T47D (cell line): ENCODE measurements at places on chromosomes 3 and 15.

DNA sequence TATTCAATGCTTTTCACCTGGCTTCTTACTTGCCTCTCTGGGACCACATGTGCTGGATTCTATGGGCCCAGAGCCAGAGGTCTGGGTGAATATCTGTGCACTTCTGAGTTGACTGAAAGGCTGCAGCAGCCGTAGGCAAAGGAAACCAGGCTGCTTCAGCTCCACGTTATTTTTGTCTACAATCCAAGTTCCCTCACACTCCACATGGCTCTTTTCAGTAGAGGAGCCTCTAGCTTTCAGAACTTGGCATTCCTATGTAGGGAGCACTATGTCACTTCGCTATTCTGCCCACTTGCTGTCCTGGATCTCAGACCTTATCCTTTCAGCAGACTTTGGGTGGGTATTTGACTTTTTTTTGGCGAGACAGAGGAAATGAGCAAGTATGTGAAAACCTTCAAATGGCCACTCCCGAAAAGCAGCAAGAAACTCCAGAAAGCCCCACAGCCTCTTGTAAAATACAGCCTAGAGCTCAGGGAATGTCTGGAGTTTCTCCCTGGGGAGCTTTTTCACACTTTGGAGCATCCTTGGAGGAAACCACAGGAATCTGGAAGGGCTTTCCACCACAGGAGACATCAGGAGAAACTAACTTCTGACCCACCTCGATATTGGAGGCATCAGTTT is 80.9 kb downstream of the DUT start:
- DNase-seq = no peak

DNA sequence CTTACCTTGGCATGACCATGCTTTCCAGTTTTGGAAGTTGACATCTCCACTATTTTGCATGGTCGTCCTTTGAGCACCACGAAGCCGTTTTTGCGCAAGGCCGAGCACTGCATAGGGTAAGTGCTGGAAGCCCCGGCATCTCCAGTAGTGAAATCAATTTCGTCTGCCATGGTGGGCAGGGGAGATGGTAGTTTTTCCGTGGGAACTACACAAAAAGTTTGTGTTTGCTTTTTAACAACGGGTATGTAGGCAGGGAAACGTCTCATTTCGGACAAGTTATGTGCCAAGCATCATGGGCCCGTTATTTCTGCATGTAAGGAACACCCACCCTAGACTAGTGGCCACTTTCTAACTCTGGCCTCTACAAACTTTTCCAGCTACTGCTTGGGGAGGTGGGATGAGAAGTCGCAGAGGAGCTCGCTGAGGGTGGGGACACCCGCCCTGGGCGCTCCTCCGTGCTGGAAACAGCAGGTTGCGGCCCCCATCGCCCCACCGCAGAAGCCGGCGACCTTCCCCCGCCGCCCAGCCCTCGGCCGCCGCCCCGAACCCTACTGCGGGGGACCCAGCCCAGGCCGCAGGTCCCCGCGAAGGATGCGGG is 701 bp downstream of the EIF5A2 start:
- DNase-seq = no peak

- no peak for DNase-seq
Measured at GRCh38 chr15:69583626-69584025, 131.0 kb downstream of the RPLP1 start.

- DNase-seq = no peak
Measured at GRCh38 chr15:85030301-85030929, 48.8 kb downstream of the PDE8A start.

DNA sequence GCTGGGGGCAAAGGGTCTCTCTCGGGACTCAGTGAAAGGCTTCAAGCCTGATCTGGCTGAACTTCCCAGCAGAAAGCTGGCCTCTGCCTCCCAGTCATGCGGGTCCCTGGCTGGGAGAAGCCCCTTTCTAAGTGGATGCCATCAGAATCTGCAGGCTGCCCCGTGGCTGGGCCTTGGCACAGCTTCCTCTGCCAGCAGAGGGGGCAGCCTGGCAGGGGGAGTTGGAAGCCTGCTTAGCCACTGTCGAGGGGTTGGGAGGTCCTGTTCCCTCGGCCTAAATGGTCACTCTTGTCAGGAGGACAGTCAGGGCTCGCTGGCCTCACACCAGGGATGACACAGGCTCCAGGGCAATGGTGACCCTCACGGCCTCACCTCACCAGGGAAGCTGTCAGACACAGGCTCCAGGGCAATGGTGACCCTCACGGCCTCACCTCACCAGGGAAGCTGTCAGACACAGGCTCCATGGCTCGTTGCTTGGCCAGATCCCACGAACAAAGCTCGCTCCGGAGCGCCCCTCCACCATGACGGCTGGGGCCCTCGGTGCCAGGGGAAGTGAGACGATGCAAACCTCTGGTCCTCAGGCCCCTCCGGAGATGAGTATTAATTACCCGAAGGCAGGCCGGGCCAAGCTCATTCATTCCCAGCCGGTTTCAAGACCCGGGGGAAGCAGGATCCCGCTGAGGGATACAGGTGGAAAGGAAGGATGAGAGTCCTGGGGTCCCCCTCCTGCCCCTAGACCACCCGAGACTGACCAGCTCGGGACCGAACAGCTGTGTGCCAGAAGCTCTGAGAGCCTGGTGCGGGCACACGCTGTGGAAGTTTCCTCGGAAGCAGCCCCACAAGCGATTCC is 151.0 kb downstream of the CHSY1 start:
- no peak for DNase-seq

GRCh38 chr3:50616003-50616769 is 765 bp upstream of the MAPKAPK3 start:
- peak; percentile 85 for DNase-seq

DNA sequence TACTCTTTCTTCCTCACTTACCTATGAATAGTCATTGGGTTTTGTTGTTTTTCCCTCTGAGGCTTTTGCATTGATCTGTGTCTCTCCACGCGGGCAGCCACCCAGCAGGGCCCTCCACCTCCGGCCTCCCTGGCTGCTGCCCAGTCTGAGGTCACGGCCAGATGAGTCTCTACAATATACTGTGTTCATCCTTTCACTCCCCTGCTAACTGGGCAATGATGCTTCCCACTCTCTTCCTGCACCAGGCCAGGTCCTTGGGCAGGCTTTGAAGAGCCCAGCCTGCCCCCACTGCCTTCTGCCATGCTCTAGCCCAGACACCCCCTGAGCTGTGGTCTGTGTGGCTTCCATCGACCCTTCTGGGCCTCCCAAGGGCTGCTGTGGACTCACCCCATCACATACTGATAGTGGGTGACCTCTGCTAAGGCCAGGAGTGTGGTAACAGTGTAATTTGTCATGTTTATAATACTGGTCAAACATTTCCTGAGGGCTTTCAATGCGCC is 18.0 kb downstream of the PDIA5 start:
- DNase-seq = no peak

- DNase-seq = no peak
Measured at GRCh38 chr15:90413411-90414379, 25.7 kb downstream of the IQGAP1 start.

- no peak for DNase-seq
Measured at GRCh38 chr15:98009169-98009568, 48.7 kb downstream of the ARRDC4 start.

GRCh38 chr3:88188436-88188835 is 38.7 kb downstream of the C3orf38 start:
- DNase-seq = no peak

DNA sequence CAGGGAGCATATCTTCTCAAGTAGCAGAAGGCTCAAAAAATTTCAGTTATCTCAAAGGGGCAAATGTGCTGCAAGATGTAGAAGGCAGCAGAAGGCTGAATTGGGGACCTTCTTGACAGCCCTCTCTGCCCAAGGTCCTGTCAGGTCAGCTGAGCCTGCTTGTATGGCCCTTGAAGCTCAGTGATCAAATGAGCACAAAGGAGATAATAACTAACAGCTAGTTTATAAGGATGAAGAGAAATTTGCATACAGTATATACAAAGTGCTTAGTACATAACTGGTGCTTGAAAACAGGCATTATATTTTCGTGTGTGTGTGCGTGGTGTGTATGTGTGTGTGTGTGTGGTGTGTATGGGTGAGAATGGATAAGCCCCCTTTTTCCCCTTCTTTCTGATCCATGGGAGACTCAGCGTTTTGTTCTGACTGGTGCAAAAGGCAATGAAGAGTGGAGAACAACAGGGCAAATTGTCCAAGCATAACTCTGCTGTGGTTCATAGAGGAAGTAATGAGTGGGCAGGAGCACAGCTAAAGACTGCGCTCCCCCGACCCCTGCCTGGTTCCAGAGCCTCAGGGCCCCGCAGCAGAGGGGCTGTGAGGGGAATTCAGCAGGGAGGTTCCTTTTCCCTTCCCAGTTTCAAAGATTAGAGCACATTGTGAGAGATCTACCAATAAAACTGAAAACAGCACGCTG is 356.8 kb upstream of the NR2F2 start:
- no peak for DNase-seq

DNA sequence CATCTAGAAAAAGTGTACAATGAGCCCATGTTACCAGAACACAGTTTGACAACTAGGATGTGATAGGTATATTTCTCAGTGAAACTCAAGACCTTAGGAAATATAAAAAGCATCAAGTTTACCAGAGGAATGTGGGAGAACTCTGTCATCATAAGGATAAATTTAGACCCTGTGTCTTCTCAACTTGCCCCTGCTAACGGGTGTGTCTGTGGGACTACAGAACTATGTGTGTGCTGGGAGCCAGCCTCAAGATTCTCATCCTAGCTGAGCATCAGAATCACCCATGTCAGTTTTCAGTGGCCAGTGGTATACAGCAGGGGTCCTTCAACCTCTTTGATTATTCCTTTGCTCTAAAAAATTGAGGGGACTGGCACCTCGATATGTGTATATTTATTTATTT is 393.3 kb downstream of the PLCL2 start:
- DNase-seq = no peak

DNA sequence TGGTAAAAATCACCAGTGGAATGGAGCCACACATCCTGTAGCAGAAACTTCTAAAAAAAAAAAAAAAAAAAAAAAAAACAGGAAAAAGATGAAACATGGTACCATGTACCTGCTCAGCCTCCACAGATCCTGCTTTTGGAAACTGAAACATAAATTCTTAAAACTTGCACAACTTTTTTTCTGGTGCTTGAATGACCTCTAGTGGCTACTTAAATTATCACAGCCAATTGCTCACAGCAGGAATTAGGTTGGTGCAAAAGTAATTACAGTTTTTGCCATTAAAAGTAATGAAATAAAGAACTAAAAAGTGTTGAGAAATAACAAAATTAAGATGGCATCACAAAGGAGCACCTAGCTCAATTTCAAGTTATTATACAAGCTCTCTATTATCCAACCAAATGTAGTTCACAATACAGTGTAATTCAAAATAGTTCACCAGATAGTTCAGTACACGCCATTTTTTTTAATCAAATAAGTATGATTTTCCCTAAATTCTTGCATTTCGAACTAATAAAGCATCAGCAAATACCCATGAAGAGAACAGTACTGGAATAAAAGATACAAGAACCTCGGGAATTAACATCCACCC is 80.6 kb downstream of the ULK4 start:
- DNase-seq = peak; percentile 67

DNA sequence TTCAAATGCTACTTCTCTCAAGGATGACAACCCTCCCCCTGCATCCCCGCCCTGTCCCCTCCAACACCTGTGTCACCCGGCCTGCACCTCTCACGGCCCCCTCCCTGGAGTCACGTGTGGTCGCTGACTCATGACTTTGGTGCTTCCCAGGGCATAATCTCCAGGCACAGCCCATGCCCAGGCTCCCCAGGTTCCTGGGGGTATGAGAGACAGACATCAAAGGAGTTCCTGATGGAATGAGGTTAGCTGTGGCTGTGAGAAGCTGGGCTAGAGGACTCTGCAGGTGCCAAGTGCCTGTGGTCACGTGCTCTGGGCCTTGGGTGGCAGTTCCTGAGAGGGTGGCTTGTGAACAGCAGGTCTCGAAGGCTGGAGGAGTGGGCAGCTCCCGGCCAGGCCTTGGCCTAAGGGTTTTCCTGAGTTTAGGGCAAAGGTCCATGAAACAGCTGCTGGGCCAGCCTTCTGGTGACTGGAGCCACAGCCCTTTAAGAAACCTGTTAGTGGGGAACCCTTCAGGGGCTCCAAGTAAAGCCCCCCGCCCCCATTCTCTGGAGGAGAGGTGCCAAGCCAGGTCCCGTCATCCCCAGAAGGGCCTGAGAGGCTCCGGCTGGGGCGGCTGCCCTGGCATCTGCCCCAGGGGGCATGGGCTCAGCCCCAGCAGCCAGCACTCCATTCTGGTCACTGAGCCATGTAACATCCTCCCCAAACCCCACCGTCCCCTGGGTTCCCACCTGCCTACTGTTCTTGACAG is 230.0 kb downstream of the XXYLT1 start:
- DNase-seq = no peak

- peak; percentile 47 for DNase-seq
Measured at GRCh38 chr15:78684657-78685056, 43.6 kb upstream of the CHRNB4 start.

GRCh38 chr3:119690043-119690656 is 12.7 kb upstream of the CFAP91 start:
- no peak for DNase-seq

DNA sequence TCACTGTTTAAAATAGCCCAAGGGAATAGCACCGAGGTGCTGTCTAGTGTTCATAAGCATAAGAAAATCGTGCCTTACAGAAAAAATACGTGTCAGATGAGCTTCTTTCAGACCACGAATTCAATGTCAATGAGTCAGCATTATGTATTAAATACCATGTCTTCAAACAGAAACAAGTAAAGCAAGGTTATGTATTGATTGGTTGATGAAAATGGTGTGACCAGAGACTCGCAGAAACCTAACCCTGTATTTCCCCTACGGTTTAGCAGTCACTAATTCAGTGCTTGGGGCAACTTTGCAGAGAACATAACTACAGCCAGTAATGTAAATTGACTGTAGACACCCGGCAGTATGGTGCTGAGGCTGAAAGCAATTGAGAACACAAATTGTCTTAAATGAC is 307.7 kb downstream of the IL5RA start:
- DNase-seq = no peak

DNA sequence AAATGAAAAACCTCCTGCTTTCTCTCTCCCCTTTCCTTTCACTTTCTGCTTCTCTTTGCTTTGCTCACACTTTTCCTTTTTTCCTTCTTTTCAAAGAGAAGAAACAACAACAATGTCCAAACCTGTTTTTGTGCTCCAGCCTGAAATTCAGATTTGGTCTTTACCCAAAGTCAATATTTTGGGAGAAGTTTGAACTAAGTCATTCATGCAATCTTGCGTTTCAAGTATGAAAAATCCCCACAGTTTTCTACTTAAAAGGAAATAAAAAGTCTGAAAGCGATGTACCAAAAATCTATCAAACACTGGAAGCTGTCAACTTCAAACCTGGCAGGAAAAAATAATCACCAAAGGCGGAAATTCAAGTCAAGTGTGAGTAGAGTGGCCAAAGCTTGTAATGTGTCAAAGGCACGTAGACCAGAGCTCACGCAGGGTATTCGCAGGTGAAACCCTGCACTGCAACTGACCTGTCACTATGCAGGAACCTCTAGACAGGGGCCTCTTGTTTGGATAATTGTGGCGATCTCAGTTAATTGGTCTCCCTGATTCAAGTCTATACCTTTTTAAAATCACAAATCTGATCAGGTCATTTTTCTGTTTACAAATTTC is 118.8 kb upstream of the GALNT15 start:
- no peak for DNase-seq

- no peak for DNase-seq
Measured at GRCh38 chr15:43854801-43855200, 28.0 kb downstream of the WDR76 start.

- no peak for DNase-seq
Measured at GRCh38 chr15:85462029-85462428, 81.6 kb downstream of the AKAP13 start.
